ENCODE measurements at places on chromosomes 1 and 21.
A peak's percentile ranks its signal among the peaks of the same experiment; 100 is the strongest.

DNA sequence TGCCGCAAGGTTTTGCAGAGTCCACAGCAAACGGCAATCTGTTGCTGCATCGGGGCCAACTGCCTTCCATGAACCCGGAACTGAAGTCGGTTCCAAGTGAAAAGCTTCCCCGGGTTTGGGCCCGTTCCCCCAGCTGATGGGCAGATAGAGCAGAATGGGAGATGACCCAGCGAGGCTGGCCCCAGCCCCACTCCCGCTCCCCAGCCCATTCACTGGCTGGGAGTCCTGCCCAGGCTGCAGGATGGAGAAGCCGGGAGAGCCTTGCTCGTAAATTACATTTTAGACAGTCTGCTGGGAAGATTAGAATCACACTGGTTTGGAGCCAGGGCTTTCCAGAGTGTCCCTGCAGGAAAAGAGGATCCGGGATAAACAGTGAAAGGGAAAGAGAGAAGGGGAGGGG is 31.6 kb upstream of the PAX7 start:
- no peak for DNase-seq

DNA sequence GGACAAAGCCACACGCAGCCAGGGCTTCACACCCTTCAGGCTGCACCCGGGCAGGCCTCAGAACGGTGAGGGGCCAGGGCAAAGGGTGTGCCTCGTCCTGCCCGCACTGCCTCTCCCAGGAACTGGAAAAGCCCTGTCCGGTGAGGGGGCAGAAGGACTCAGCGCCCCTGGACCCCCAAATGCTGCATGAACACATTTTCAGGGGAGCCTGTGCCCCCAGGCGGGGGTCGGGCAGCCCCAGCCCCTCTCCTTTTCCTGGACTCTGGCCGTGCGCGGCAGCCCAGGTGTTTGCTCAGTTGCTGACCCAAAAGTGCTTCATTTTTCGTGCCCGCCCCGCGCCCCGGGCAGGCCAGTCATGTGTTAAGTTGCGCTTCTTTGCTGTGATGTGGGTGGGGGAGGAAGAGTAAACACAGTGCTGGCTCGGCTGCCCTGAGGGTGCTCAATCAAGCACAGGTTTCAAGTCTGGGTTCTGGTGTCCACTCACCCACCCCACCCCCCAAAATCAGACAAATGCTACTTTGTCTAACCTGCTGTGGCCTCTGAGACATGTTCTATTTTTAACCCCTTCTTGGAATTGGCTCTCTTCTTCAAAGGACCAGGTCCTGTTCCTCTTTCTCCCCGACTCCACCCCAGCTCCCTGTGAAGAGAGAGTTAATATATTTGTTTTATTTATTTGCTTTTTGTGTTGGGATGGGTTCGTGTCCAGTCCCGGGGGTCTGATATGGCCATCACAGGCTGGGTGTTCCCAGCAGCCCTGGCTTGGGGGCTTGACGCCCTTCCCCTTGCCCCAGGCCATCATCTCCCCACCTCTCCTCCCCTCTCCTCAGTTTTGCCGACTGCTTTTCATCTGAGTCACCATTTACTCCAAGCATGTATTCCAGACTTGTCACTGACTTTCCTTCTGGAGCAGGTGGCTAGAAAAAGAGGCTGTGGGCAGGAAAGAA is 8.1 kb downstream of the PSRC1 start:
- DNase-seq, result no peak

GRCh38 chr1:34101151-34101550 is 63.9 kb downstream of the CSMD2 start:
- no peak for DNase-seq

DNA sequence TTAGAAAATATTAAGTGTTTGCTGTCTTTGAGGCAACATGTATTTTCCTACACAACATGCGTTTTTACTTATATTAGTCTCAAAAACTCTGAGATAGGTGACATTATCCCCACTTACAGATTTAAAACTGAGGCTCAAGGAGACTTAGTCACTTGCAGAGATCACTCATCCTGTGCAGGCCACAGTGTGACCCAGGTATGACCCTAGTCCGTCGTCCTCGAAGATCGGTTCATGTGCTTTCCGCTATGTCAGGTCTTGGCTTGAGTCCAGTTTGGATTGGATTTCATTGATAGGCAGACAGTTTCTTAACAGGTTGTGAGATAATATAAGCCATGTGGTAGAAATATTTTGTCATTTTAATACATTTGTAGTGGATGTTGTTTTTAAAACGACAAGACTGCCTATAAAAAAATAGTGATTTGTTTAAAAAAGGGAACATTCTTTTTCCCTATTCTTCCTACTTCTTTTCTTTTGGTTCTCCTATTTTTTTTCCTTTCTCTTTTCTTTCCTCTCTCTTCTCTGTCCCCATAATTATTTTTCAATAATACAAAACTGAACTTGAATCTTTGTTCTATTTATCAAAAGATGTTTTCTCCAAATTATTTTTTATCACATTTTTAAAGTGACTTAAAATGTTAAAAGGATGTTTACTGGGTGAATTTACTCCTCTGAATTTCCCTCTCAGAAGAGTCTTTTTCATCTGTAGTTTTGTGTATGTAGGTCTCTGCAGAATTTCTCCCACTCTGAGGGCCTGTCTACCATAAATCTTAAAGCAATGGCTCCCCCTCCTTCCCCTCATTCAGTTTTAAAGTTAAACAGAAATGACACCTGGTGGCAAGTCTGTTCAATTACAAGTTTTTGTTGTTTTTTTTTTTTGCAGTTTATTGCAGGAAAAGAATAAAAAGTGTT is 81.8 kb downstream of the PHTF1 start:
- DNase-seq, result peak; percentile 41

GRCh38 chr1:76027341-76027740 is 47.2 kb upstream of the ST6GALNAC3 start:
- no peak for DNase-seq

GRCh38 chr1:172775606-172776005 is 116.7 kb downstream of the FASLG start:
- DNase-seq, result no peak

GRCh38 chr1:75614399-75614756 is 3.5 kb upstream of the SLC44A5 start:
- DNase-seq, result no peak

DNA sequence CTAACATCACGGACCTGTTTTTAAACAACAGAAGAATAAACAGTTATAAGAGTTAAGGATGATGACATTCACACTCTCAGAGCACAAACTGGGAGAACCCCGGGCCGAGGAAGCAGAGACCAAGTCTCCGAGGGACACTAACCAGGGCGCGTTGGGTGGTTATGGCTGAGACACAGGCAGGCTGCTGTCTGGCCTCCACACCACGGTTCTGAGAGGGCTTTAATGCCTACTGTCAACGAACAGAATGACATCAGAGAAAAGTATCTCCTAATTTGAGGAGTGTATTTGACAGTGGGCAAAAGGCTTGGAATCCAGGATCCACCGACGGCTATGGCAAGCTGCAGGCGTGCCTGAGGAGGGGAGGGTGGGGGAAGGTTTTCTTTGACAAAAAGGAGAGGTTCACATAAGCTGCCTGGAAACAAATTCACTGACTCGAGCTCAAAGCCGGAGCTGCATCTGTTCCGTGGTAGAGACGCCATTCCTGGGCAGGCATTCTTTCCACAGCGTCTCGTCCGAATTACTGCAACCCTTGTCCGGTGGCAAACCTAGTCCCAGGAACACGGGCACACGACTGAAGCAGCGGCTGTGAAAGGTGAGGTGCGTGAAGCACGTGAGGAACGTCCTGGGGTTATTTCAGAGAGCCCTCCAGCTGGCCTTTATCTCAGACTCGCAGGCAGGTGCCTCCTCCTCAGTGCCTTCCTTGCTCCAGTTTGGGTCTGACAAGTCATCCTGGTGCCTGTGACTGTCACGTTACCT is 9.4 kb downstream of the POFUT2 start:
- no peak for DNase-seq

- no peak for DNase-seq
Observed at GRCh38 chr21:33977017-33977720, 61.6 kb upstream of the ATP5PO start.

DNA sequence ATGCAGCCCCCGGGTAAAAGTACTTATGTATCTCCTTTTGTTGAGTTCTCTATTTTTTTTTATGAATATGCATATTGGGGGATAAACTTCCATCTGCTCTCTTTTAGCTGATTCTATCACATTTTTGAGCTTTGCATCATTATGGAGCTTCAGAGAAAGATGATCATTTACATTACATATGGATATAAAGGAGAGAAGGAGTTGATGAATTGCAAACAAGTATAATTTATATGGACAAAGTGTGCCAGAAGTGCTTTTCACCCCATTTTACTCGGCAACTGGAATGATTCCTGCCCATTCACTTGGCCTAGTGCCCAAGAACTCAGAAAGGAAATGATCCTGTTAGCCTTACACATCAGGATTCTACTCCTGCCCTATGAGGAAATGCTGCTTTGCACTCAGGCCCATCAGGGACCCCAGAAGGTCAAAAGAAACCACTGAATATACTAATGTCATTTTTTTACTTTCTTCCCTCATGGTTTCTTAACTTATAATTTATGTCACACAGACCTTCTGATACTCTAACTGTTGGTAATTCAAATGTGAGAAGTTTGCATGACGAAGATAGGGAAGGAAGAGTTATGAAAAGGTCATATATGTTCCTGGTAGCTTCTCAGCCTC is 65.6 kb downstream of the SAMSN1 start:
- DNase-seq, result no peak

GRCh38 chr1:234342774-234343173 is 30.5 kb upstream of the COA6 start:
- DNase-seq, result no peak

GRCh38 chr1:70043804-70044203 is 161.6 kb downstream of the LRRC40 start:
- no peak for DNase-seq

- no peak for DNase-seq
Observed at GRCh38 chr1:162003061-162003829, 20.4 kb downstream of the OLFML2B start.
